ENCODE measurements at places on chromosomes 7 and 10. TPM values are rescaled to one million over a fixed set of nuclear protein-coding genes. Genes with fewer than 3 reads are reported as not detected.

DNA sequence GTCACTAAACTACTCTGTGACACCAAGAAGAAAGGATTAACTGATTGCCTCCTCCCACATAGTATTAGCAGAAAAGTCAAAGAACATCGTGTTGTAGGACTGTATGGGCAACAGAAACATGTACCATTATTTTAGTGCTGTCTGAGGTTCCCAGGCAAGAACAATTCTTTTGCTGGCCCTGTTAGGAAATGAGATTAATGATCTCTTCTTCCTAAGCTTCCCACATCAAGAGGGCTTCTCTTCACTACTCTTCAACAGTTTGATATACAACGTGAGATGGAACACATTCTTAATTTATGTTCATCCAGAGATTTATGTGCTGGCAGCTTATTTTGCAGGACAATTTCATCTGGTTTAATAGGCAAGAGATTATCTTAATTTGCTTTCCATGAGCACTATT, 219.6 kb downstream of the DOCK4 start:
- DNase-seq = no peak

- no peak for DNase-seq
These were observed 1.0 kb downstream of the TRPV5 start for GRCh38 chr7:142932386-142933091.

DNA sequence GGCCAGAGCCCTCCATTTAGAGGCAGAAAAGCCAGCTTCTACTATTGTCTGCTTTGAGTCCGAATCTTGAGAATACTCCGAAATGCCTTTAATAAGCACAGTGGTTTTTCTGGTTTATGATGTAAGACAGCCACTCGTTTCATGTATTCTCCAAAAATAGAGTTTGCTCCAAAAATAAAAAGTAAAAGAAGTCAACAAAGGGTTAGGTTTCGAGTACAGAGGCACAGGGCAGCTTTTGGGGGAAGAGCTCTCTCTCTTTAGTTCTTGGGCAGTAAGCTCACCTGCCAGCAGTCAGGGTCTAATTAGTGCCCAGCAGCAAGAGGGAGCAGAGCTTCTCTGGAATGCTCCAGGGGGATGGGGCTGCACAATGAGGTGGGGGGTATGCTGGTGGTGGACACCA, 20.2 kb downstream of the CREB3L2 start:
- no peak for DNase-seq

The FRAT2 gene
- 19.0 TPM for total RNA-seq

GRCh38 chr7:94834359-94834758, 73.0 kb upstream of the PPP1R9A start:
- no peak for DNase-seq

GRCh38 chr10:6382081-6382480, 179.3 kb downstream of the PFKFB3 start:
- peak; percentile 89 for DNase-seq

The SRRM3 gene
- 4.9 TPM for total RNA-seq

GRCh38 chr7:149471289-149471953, 10.6 kb upstream of the ZNF777 start:
- DNase-seq = peak; percentile 39

The HOXA3 gene
- 16.6 TPM for total RNA-seq

The TEX47 gene
- not detected for total RNA-seq

The PSD gene
- total RNA-seq = 268 TPM

All from esophagus muscularis mucosa (tissue), 4 donors.